Stimulated activated CD8-positive, alpha-beta memory T cell treated with anti-CD3 and anti-CD28 coated beads, Interleukin-2, amount 100 ng/mL, for 48 hours (primary cell): ENCODE measurements at places on chromosomes 6 and 20.

- DNase-seq: no peak
Measured at GRCh38 chr20:44641325-44641724, 10.2 kb downstream of the ADA start.

DNA sequence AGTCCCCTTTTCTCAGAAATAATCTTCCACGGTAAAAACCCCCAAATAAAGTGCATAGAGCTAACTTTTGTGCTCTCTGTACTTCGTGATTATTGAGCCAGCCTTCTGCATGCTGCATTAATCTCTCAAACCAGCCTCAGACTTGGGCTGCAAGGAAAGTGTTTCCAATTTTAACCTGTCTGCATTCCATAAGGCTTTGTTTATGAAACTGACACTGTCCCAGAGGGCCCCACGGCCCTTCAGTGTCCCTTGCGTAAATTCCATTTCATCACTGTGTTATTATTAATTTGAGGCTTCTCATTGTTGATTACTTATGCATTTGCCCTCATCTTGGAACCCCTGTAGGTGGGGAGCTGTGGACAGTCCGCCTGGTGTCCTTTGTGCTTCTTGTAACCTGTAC lies 15.6 kb upstream of the SNRPB2 start:
- DNase-seq: no peak

DNA sequence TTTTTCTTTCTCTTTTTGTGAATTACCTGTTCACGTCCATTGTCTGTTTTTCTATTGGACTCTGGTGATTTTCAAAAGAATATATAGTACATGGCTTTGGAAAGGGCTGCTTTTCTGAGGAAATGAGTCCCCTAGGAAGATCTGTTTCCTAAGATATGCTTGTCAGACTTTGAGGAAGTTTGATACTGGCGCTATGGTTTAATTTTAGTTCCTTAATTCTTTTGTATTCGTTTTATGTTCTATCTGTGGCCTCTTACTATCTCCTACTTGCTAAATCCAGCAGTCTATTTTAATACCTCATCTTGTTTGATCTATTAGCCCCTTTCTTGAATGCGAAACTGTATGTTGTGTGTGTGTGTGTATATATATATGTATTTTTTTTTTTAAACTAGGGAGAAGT lies 101.9 kb downstream of the LIN28B start:
- DNase-seq: no peak

DNA sequence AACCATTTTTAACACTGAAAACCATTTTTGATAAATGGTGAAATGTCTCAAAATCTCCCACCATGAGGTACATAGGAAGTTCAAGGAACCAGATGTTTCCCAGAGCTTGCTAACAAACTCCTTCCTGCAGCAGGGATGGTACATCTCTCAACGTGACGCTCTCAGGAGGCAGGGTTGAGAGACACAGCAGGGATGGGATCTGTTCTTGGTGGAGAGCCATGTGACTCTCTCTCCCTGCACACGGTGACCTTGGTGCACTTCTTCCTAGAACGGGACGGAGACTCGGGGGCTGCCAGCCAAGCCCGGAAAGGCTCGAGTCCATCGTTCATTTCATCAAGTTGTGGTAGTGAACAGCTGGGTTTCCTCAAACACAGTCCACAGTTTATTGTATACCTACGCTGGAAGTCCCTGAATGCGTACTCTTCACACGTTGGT lies 94.2 kb downstream of the FAM50B start:
- no peak for DNase-seq

GRCh38 chr6:31585491-31585890 lies 586 bp upstream of the LST1 start:
- no peak for DNase-seq
